ENCODE measurements at places on chromosomes 2 and 18.
A peak's percentile ranks its signal among the peaks of the same experiment; 100 is the strongest.

- no peak for DNase-seq
- H3K27ac ChIP-seq: no peak overlapping the region
- no peak overlapping the region for H3K4me3 ChIP-seq
- H3K4me1 ChIP-seq: no peaks in the 10 kb centered on the region
- no peaks in the 10 kb centered on the region for H3K27me3 ChIP-seq
These were observed 216.4 kb upstream of the OSR1 start for GRCh38 chr2:19574778-19575260.

- no peak overlapping the region for H3K4me3 ChIP-seq
- no peak for DNase-seq
- no peaks in the 10 kb centered on the region for H3K4me1 ChIP-seq
- H3K27me3 ChIP-seq: no peaks in the 10 kb centered on the region
- H3K36me3 ChIP-seq: no peaks in the 10 kb centered on the region
These were observed 190.0 kb downstream of the EN1 start for GRCh38 chr2:118657466-118657865.

GRCh38 chr2:11071211-11071610, 84.1 kb upstream of the SLC66A3 start:
- no peaks in the 10 kb centered on the region for H3K36me3 ChIP-seq
- DNase-seq: peak; percentile 21
- H3K4me1 ChIP-seq: no peaks in the 10 kb centered on the region
- H3K27ac ChIP-seq: no peak overlapping the region
- peaks cover 13% of the 10 kb centered on the region for H3K27me3 ChIP-seq
- no peak overlapping the region for H3K4me3 ChIP-seq

- H3K36me3 ChIP-seq: no peaks in the 10 kb centered on the region
- no peaks in the 10 kb centered on the region for H3K4me1 ChIP-seq
- H3K4me3 ChIP-seq: no peak overlapping the region
- peaks cover 10% of the 10 kb centered on the region for H3K27me3 ChIP-seq
- H3K27ac ChIP-seq: no peak overlapping the region
These were observed 77.4 kb downstream of the DCDC2C start for GRCh38 chr2:3780477-3781402.

DNA sequence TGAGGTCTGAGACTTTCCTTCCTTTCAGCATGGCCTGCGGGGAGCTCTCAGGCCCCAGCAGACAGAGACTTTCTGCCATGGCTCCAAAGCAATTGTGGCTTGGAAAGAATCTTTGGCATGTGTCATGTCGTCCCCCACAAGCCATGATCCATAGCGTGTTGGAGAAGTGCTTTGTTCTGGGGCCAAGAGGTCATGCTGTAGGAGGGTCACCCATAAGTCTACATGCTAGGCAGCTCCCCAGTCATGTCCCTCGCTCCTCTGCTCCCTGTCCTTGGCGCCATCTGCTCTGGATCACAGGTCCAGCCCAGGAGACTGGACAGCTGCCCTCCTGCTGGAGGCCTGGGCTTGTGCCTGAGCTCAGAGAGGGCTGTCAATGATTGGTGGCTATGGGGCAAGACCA, 78.8 kb upstream of the LCLAT1 start:
- H3K4me1 ChIP-seq: no peaks in the 10 kb centered on the region
- no peaks in the 10 kb centered on the region for H3K36me3 ChIP-seq
- H3K27ac ChIP-seq: no peak overlapping the region
- no peak overlapping the region for H3K4me3 ChIP-seq
- DNase-seq: no peak

DNA sequence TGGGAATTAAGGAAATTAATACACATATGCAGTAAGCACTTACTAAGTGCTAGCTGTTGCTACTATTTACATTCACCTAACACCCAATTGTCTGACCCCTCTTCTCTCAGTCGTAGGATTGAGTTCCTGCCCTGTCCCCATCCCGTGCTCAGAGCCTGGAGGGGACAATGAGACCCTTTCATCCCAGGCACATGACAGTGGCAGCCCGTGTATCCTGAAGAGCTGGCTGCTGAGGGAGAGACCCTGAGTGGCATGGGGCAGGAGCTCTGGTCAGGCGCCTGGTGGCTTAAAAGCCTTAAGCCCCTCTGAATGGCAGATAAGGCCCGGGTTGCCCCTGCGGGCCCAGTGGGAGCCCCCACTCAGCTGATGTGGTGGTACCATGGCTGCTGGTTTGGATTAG, 99.0 kb downstream of the DYSF start:
- DNase-seq: no peak
- H3K27me3 ChIP-seq: peaks cover 13% of the 10 kb centered on the region
- no peaks in the 10 kb centered on the region for H3K4me1 ChIP-seq

GRCh38 chr2:197088694-197089093, 162.2 kb upstream of the PGAP1 start:
- no peak for DNase-seq
- no peaks in the 10 kb centered on the region for H3K4me1 ChIP-seq
- no peaks in the 10 kb centered on the region for H3K36me3 ChIP-seq
- H3K4me3 ChIP-seq: no peak overlapping the region

DNA sequence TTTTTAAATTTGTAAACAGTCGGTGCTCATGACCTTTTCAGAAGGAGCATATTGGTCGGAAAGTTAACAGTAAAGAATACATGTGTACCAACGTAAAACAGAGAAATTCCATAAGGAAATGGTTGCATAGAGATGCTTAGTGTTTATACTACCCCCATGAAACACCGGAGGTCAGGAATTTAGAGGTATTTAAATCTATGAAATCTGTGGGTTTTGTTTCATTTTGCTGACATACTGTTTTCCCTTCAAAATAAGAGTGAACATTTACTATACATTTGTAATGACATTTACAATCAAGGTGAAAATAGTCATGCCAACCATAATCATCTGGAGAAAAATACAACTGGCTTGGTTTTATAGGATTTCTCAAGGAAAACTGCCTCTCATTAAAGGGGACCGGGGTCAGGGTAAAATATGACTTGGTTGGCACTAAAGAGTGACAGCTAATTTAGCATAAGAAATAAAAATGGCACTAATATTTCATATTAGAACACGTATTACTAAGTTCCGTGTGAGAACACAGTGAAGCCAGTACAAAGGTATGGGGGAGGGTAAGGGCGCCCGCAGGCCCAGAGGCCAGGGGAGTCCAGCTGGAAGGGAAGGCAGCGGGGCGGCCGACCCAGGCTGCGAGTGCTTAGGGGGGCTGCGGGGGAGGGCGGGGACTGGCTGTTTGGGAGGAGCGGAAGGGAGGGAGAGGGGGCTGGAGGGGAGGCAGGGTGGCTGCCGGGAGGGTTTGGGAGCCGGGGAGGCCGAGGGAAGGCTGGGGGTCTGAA, 1.1 kb upstream of the RNU4ATAC start:
- H3K27me3 ChIP-seq: no peaks in the 10 kb centered on the region
- peak; percentile 76 for DNase-seq
- peaks cover 28% of the 10 kb centered on the region for H3K36me3 ChIP-seq
- peaks cover 31% of the 10 kb centered on the region for H3K4me1 ChIP-seq

- no peak overlapping the region for H3K27ac ChIP-seq
- no peaks in the 10 kb centered on the region for H3K36me3 ChIP-seq
- DNase-seq: no peak
- H3K27me3 ChIP-seq: no peaks in the 10 kb centered on the region
- H3K4me3 ChIP-seq: no peak overlapping the region
These were observed 64.9 kb downstream of the EMX1 start for GRCh38 chr2:72982219-72982618.

DNA sequence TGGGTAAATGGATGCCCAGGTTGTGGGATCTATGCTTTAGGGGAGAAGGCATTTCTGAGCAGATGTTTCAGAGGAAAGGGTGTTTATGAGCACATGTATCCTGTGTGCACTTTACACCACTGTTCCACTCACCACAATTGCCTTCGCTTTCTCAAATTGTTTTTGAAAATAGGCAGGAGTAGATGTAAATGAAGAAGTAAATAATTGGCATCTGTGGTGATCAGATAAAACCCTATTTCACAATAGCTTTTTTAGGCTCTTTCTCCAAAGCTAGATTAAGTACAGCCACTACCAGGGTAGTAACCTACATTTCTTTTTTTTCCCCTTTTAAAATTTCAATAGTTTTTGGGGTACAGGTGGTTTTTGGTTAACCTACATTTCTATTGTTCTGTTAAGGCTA, 40.6 kb downstream of the TMEM178A start:
- peaks cover 25% of the 10 kb centered on the region for H3K27me3 ChIP-seq
- no peak overlapping the region for H3K27ac ChIP-seq
- no peaks in the 10 kb centered on the region for H3K4me1 ChIP-seq

DNA sequence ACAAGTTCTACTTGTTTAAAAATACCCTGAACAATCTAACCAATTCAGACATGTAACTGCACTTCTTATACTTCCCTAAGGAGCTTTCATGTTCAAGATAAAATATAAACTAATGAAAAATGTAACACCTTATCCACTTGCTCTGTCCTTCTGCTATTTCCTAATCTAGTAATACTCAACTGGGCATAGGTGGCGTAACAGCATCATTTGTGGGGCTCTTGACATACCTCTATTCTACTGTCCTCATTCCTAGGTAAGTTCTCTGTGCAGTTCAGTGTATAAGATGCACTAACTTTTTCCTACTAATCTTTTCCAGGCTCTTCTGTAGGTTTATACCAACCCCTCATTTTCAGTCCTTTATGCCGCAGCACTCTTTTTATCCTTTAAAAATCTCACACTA, 36.7 kb downstream of the PRKD3 start:
- H3K4me3 ChIP-seq: no peak overlapping the region
- no peak overlapping the region for H3K27ac ChIP-seq
- DNase-seq: no peak
- no peaks in the 10 kb centered on the region for H3K4me1 ChIP-seq
- no peaks in the 10 kb centered on the region for H3K27me3 ChIP-seq

- H3K4me3 ChIP-seq: no peak overlapping the region
- DNase-seq: no peak
- H3K4me1 ChIP-seq: no peaks in the 10 kb centered on the region
These were observed 79.2 kb downstream of the SETBP1 start for GRCh38 chr18:44759925-44760342.

GRCh38 chr2:18464913-18465312, 95.5 kb downstream of the RDH14 start:
- no peak for DNase-seq
- no peaks in the 10 kb centered on the region for H3K27me3 ChIP-seq
- no peak overlapping the region for H3K27ac ChIP-seq
- no peaks in the 10 kb centered on the region for H3K36me3 ChIP-seq
- H3K4me3 ChIP-seq: no peak overlapping the region
- no peaks in the 10 kb centered on the region for H3K4me1 ChIP-seq

DNA sequence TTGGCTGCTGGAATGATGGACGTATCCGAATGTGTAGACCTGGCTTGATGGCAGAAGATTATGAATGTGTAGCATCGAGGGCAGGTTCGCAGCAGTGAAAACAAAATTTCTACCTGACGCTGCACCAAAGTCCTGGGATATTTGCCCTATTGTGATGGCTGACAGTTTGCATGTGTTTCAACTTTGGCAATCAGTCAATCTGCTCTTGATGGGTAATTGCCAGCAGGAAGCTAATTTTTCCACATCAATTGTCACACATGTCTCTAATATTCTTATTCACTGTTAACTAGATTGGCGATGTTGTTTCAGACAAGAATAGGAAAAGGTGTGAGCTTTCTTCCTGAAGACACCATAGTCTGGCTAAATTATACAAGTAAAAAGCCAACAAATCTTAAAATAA, 821.3 kb downstream of the LRRTM4 start:
- H3K27me3 ChIP-seq: no peaks in the 10 kb centered on the region
- H3K4me1 ChIP-seq: no peaks in the 10 kb centered on the region
- H3K27ac ChIP-seq: no peak overlapping the region
- DNase-seq: no peak
- H3K4me3 ChIP-seq: no peak overlapping the region

DNA sequence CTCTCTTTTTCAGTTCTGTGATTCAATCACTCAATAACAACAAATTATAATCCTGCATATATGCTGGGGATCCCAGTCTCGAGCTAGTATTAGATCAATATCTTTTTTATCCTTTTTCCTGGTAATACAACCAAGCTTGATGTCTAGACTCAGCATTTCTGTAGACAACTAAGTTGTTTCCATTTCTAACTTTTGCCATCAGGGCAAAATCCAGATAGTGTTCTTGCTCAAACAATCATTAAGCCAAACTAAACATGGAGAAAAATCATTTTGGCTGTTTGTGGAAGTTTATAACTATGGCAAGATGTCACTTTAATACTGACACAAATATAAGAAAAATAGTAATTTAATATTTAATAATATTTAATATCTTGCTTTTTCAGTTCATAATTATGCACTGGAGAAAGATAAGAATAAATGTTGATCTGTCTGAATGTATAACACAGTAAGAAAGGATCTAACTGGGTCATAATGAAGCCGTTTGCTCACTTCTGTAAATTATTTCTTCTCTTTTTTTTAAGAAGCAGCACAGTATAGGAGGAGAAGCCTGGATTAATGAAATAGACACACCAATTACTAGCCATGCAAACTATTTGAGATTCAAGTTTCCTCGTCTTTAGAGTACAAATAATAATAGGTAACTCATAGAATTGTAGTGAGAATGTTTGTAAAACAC, 979.1 kb downstream of the LRP1B start:
- H3K27ac ChIP-seq: no peak overlapping the region
- no peaks in the 10 kb centered on the region for H3K27me3 ChIP-seq
- DNase-seq: no peak
- no peaks in the 10 kb centered on the region for H3K36me3 ChIP-seq
- no peaks in the 10 kb centered on the region for H3K4me1 ChIP-seq

DNA sequence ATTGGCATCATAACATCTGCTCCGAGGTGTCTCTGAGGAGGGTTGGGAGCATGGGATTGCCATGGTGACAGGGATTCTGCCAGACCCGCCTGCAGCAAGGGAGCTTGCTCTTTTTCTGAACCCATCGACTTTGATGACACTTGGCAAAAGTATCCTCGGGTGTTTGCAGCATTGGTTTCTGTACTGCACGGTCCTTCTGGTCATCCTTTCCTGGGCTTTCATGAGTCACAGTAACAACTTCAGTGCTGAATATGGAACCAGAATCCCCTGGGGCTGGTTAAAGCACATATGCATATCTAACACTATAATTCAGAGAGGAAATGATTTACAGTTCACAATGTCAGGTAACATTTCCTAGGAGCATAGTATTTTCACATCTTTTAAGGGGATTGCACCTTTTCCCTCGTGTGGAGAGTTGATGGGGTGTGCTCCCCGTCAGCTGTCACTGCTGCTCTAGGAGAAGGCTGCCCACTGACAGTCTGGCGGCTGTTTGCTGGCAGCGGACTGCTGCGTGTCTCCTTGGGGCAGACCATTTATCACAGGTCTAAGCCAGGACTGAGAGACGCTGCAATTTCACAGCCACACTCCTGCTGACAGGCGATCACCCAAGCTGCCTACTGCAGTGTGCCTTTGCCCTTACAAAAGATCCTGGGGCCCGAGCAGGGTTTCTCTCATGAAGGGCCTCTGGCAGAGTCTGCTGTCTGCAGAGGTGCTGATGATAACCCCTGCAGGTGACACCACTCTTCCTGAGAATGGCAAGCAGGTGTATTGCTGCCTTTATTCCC, 425.3 kb downstream of the THSD7B start:
- no peak overlapping the region for H3K4me3 ChIP-seq
- H3K4me1 ChIP-seq: no peaks in the 10 kb centered on the region
- no peak overlapping the region for H3K27ac ChIP-seq
- H3K27me3 ChIP-seq: no peaks in the 10 kb centered on the region
- no peaks in the 10 kb centered on the region for H3K36me3 ChIP-seq

- no peaks in the 10 kb centered on the region for H3K36me3 ChIP-seq
- no peak for DNase-seq
- H3K4me1 ChIP-seq: no peaks in the 10 kb centered on the region
- H3K27ac ChIP-seq: no peak overlapping the region
- H3K27me3 ChIP-seq: no peaks in the 10 kb centered on the region
These were observed 119.2 kb upstream of the MEX3C start for GRCh38 chr18:51316677-51317076.

All from K562 (cell line).